Stimulated activated CD4-positive, alpha-beta T cell treated with anti-CD3 and anti-CD28 coated beads, Interleukin-12 subunit alpha, Interleukin-12 subunit beta, amount 100 ng/mL, for 24 hours (primary cell): ENCODE measurements at places on chromosomes 11 and 22.
A peak's percentile ranks its signal among the peaks of the same experiment; 100 is the strongest.

GRCh38 chr11:1256257-1257045 lies 33.6 kb downstream of the MUC5B start:
- DNase-seq, result no peak

DNA sequence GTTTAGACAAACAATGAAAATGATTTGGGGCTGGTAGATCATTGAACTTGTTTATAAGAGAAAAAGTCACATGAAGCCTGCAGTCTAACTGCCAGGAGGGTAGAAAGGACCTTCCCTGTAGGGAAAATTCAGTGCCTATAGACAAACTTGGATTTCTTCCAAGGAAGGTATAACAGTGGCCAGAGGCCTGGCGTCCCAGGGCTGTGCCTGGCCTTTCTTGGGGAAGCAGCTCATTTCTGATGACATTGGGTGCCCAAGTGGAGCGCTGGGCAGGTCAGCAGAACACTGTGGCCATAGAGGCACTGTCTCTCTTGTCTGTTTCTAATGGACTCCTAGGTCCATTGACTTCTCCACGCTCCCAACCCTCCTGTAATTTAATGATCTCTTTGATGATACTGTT lies 6.6 kb upstream of the FXYD6 start:
- no peak for DNase-seq

DNA sequence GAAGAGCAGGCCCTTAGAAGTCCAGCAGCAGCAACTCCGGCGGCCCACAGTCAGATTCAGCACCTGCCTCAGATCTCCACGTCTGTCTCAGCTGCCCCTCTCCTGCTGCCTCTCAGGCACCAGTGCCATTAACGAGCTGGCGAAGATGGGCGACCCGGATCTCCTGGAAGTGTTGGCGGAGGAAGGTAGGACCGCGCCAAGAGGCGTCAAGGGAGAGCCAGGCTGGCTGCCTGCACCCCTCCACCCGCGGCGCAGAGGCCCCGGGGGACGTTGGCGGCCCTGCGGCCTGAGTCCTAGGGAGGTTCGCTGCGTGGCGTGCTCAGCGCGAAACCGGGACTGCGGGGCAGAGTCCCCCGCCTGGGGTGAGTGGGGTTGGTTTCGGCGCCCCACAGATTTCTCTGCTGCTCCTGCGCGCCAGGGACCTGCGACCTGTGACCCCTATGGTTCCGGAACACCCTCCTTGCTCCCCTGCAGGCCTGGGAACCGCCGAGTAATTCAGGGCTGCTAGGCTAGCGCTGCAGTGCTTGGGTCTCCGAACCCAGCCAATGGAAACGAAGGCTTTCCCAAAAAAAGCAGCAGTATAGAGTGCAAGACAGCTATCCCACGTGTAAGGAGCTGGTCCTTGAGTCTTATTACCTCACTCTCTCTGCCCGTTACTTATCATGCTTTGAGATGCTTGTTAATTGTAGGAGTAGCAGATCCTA lies 615 bp downstream of the ANO5 start:
- DNase-seq, result no peak

DNA sequence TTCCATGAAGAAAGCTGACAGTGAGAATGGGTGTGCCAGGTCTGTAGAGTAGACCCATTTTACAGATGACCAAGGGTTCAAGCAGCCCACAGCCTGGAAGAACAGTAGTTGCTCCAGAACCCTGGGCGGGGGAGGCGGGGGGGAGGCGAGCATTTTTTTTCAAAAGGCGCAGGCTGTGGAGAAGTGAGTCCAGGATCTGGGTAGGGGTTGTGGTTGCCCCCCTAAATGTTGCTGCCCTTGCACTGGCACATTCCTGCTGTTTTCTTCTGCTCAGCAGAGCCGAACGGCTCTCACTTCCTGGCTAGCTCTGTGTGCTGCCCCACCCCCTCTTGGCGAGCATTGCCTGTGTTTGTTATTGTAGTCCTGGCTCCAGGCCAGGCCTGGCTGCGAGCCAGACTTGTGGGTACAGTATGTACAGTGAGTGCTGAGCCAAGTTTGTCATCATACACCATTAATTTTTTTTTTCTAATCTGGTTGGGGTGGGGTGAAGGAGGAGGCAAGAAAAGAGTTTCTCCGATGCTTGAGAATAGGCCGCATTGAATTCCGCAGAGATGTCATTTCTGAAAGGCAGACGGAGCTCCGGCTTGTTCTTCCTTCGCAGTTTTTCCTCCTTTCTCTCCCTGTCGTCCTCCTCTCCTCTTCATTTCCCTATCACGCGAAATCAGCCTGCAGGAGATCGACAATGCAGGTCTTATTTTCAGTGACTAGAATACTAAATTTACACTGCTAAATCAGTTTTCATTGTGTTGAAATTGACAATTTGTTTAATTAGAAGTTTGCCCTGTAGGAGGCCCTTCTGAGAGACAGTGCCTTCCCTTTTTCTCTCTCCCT lies 100.5 kb downstream of the ZBTB16 start:
- DNase-seq, result peak; percentile 81

DNA sequence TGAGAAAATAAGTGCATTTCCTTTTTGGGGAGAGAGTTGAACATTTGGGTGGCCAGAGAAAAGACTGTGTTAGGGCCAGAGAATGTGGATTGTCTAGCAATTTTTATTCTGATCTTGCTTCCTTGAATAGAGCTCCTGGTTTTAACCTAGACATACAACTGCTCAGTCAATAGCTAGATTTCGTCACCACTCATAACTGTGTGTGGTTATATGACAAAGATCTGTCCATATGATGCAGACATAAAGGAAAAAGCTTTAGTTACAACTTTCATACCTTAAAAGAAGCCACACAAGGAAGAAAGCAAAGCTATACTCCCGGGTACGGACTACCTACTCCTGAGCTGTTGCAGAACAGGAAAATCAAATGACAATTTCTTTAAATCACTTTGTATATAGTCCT lies 37.2 kb downstream of the MS4A6A start:
- DNase-seq, result no peak

GRCh38 chr11:61949169-61950034 lies 749 bp upstream of the BEST1 start:
- DNase-seq, result no peak

DNA sequence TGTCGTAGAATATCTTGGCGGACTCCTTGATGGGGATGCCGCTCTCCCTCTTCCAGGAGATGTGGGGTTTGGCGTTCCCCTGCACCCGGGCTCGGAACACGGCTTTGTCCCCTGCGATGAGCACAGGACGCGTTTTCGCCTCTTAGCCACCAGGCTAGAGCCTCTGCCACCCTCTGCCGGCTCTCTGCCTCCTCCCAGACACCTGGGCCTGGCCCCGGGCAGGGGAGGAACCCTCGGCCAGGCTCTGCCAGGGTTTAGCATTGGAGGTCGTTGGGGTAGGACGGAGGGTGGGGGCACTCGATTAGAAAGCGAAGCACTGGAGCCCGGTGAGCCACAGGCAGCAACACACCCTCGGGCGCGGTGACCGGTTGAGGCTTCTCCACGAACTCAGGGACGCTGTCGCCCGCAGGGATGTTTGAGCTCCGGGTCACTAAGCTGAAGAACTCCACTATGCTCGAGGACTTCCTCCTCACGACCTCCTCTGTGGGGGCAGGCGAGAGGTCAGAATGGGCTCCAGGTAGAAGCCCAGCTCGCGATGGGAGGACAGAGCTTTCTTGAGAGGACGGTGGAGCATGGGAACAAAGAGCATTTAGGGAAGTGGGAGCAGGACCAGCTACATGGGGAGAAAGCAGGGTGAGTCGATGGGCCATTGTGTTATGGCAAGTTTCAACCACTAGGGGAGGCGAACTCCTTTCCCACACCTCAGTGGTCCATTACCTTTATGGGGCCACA lies 4.3 kb downstream of the IGSF22 start:
- DNase-seq, result peak; percentile 45

- DNase-seq, result no peak
Observed at GRCh38 chr22:46251266-46251665, 1.2 kb upstream of the CDPF1 start.

- DNase-seq, result no peak
Observed at GRCh38 chr11:47593934-47594855, at the start of gene C1QTNF4. Gene C1QTNF4, minus strand, starts transcription at chr11:47594411. Its CDS starts 3,601 bp downstream, at chr11:47590810.
